Naive thymus-derived CD4-positive, alpha-beta T cell (primary cell): ENCODE measurements at places on chromosomes 1 and 21. TPM values are rescaled to one million over a fixed set of nuclear protein-coding genes. Genes with fewer than 3 reads are reported as not detected.

DNA sequence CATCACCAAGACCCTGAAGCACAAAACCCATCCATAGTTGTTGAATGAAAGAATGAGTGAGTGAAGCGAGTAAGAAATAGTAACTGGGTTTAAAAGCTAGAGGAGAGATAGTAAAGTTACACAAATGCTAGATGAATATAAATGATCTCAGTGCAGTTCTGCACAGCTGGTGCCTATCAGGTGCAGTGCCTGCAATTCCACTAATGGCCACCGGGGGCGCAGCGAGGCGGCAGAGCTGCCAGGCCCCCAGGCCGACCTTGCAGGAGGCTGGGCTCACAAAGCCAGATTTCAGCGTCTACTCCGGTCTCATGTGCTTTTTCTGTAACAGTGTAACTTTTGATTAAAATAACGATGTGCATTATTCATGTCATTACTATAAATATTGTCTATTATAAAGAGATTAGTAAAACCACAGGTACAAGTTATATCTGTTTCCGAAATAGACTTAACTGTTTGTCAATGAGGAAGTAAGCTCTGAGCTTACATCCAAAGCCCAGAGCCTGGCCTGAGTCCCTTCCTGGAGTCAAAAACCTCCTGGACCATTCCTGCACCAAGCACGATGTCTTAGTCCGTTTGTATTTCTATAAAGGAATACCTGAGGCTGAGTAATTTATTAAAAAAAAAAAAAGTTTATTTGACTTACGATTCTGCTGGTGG, 477.6 kb downstream of the NPHP4 start:
- no peaks in the 10 kb centered on the region for H3K36me3 ChIP-seq
- no peak overlapping the region for H3K27ac ChIP-seq
- peak; percentile 60 for DNase-seq
- no peak overlapping the region for H3K4me3 ChIP-seq
- no peaks in the 10 kb centered on the region for H3K27me3 ChIP-seq

- H3K27ac ChIP-seq = no peak overlapping the region
- no peak for DNase-seq
- H3K36me3 ChIP-seq = no peaks in the 10 kb centered on the region
- no peaks in the 10 kb centered on the region for H3K4me1 ChIP-seq
- no peaks in the 10 kb centered on the region for H3K27me3 ChIP-seq
These were observed 33.0 kb upstream of the PRRX1 start for GRCh38 chr1:170630977-170631376.

- H3K4me3 ChIP-seq = no peak overlapping the region
- no peaks in the 10 kb centered on the region for H3K27me3 ChIP-seq
- H3K27ac ChIP-seq = no peak overlapping the region
- no peak for DNase-seq
- no peaks in the 10 kb centered on the region for H3K36me3 ChIP-seq
- no peaks in the 10 kb centered on the region for H3K4me1 ChIP-seq
These were observed 59.3 kb downstream of the FH start for GRCh38 chr1:241460098-241460873.

DNA sequence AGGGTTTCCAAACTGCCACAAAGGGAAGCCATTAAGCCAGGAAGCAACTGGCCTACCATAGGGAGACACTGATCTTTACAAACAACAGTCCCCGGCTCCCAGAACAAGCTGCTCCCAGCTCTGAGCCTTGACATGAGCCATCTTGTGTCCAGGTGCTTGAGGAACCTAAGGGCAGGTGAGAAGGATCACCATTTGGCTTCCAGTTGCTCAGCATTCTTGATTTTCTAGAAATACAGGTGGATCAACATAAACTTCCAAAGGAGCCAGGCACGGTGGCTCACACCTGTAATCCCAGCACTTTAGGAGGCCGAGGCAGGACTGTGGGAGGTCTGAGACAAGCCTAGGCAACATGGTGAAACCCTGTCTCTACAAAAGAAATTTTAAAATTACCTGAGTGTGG, 21.6 kb downstream of the ZBTB17 start:
- peaks cover 25% of the 10 kb centered on the region for H3K4me1 ChIP-seq
- DNase-seq = no peak
- H3K27ac ChIP-seq = peak overlapping the region; percentile 11
- H3K27me3 ChIP-seq = no peaks in the 10 kb centered on the region

GRCh38 chr21:8991088-8991907, 1530.1 kb upstream of the TPTE start:
- DNase-seq = no peak
- H3K27ac ChIP-seq = no peak overlapping the region
- H3K27me3 ChIP-seq = no peaks in the 10 kb centered on the region
- no peaks in the 10 kb centered on the region for H3K4me1 ChIP-seq
- H3K36me3 ChIP-seq = no peaks in the 10 kb centered on the region
- H3K4me3 ChIP-seq = no peak overlapping the region

DNA sequence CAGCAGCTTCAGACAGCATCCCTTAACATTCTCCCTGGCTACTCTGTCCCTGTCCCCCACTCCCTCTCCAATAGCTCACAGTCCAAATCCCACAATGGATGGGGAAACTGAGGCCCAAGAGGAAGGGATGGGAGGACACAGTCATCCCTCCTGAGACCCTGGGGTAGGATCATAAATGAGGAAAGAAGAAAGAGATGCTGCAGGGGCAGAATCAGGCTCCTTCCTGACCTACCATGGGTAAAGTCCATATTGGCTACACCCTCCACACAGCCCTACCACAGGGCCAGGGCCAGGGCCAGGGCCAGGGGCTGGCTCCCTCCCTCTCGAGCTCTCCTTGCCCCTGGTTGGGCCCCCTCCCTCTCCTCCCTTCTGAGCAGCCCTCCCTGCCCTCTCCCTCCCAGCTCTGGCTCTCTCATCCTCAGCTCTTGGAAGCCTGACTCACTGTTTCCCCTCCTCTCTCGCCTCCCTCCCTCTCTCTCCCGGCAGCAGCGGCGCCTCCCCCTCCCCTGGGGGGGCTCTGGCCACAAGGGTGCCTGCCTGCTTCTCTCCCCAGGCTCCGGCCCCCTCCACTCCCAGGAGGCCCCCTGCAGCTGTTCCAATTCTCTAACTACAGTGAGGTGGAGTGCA, 4.9 kb downstream of the AHDC1 start:
- peak; percentile 37 for DNase-seq
- H3K27ac ChIP-seq = no peak overlapping the region
- H3K27me3 ChIP-seq = no peaks in the 10 kb centered on the region
- H3K4me3 ChIP-seq = no peak overlapping the region

UBE2U gene
- total RNA-seq = not detected

OR2L13 gene
- total RNA-seq = not detected in 2 replicates

FCRL6 gene
- total RNA-seq = 0.35 TPM
